ENCODE measurements at places on chromosomes 12 and 14.

GRCh38 chr14:103910262-103910935 lies 17.9 kb upstream of the TDRD9 start:
- peak; percentile 63 for DNase-seq

DNA sequence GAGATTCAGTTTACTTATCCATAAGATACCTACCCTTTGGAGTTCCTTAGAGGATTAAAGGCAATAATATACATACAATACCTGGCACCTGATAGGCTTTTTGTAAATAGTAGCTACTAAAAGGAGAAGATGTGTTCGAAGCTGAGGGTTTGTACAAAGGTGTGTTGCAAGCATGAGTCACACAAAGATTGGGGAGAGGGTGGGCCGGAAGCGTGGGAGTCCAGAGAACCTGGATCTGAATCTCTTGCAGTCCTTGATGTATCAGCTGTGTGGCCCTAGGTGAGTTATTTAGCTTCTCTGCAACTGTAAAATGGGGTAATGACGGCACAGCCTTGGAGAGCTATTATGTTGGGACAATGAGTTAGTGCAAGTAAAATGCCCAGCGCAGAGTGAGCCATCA lies 61.6 kb upstream of the PSMC1 start:
- DNase-seq = no peak

GRCh38 chr14:93027810-93028723 lies 87.7 kb downstream of the ITPK1 start:
- DNase-seq = no peak

DNA sequence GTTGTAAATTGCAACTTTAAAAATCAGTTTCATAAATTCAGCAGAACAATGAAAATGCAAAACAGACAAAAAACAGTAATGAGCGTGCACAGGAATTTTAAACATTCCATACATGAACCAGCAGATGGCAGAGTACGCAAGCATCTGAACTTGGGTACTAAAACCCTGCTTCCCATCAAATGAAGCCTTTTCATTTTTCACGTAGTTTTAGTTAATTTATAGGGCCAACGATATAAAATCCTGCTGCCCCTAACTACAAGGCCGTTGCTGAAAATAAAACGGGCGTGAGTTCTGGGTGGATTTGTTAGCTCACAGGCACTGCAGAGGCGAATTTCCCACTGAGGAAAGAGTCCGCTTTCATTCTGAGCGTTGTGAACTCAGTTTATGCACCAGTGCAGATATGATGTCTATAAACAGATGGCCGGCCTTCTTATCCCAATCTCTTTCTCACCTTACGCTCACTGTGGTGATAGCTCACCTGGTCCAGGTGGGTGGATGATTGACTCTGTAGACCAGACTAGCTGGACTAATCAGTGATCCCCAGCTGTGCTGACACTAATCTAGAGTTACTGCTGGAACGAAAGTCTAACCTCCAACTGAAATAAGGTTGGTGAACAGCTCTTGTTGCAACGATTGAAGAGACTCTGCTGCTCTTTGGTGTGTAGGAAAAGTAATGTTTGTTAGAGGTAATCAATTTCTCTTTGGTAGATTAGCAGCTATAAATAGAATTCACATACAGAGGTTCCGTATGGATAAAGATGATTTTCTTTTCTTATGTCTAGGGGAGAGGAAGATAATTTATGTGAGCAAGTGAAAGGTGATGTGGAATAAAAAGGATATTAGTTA lies 89.2 kb downstream of the PDZRN4 start:
- DNase-seq = peak; percentile 47
